Activated CD4-positive, alpha-beta T cell treated with anti-CD3 and anti-CD28 coated beads for 1 hour (primary cell): ENCODE measurements at places on chromosomes 3 and 15.
A peak's percentile ranks its signal among the peaks of the same experiment; 100 is the strongest.

- no peak for DNase-seq
Measured at GRCh38 chr15:74780523-74781430, 1.1 kb upstream of the CSK start.

- DNase-seq, result no peak
Measured at GRCh38 chr3:16801698-16802097, 83.1 kb upstream of the PLCL2 start.

DNA sequence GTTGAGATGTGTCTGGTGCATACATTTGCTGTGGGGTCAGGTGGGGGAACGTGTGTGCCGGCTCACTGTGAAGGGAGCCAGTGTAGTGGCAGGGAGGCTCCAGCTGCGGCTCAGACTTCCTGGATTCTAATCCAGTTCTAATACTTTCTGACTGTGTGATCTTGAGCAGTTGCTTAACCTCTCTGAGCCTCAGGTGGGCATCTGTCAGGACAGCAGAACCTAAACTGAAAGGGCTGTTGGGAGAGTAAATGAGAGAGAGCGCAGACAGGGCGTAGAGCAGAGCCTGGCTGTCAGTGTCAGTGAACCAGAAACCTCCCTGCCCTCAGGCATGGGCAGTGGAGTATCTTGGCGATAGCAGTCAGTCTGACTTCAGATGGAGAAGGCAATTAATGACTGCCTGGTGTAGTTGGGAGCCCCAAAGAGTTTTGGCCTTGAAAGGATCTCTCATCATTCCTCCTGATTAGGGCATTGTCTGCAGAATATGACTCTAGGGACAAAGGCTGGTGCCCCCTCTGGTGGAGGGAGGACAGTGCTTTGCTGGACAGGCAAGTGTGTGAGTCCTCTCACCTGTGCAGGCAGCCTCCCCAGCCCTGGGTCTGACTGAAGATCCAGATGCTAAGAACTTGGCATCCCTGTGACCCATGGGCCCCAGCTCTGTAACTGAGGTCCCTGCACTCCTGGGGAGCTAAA, 9.6 kb downstream of the KBTBD13 start:
- DNase-seq, result no peak

DNA sequence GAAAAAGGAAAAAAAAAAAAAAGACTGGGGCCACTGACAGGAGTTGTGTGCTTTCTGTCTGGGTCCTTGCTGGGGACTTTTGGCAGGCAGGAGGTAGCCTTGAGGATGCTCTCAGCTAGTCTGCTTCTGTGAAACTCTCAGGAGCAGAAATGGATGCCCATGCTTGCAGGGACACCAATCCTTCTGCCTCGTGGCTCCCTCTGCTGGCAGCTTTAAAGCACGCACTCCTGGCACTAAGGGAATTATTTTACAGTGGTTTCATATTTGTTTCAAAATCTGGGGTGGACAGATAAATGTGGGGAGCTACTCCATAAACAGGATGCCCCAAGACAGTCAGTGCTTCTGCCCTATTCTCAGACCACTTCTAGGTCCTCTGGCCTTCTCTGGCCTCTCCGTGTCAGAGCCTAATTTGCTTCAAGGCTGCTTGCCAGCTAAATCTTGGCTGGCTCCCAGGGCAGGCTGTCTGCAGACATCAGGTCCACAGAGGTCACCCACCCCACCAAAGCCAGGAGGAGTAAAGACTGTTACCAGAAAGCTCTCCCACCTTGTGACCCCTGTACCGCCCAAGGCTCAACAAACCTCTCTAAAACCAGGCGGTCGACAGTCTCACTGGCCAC, 17.1 kb downstream of the TRAIP start:
- peak; percentile 70 for DNase-seq

DNA sequence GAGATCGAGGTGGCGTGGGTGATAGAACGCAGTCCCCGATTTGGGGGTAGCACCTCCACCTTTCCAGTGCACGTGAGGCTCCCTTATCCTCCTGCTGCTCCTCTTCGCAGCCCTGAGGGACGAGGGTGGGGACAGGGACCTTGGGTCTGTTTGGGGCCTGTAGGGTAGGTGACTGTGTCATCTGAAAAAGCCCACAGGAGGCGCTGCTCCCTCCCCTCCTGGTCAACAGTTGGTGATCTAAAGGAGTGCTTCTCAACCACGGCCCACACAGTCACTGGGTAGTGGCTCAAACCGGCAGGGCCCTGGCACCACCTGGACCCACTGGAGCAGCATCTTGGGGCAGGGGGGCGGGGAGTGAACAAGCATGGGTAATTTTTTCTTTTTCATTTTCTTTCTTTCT, 7.1 kb downstream of the LRRK1 start:
- DNase-seq, result no peak

GRCh38 chr15:67158367-67158766, 93.0 kb downstream of the SMAD3 start:
- no peak for DNase-seq

GRCh38 chr3:149134575-149134974, 5.1 kb downstream of the HPS3 start:
- no peak for DNase-seq

- DNase-seq, result no peak
Measured at GRCh38 chr3:171748064-171748924, 62.0 kb downstream of the PLD1 start.

DNA sequence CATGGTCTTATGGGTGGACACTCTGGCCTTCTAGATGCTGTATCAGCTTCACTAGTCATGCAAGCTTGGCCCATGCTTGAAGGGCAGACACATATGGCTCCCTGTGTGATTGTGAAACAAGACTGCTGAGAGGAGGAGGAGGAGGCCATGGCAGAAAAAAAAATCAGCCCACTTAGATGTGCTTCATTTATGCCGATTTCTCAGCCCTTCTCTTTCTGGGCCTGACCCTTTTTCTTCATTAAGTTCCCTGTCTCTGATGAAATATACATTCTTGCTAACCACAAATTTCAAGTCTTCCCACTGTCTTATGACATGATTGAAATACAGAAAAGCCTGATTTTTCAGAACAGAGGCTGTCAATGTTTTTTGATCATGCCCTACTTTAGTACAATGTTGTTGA, 213.0 kb upstream of the FEZF2 start:
- no peak for DNase-seq

GRCh38 chr15:45612790-45613415, 21.9 kb upstream of the SQOR start:
- DNase-seq, result no peak

DNA sequence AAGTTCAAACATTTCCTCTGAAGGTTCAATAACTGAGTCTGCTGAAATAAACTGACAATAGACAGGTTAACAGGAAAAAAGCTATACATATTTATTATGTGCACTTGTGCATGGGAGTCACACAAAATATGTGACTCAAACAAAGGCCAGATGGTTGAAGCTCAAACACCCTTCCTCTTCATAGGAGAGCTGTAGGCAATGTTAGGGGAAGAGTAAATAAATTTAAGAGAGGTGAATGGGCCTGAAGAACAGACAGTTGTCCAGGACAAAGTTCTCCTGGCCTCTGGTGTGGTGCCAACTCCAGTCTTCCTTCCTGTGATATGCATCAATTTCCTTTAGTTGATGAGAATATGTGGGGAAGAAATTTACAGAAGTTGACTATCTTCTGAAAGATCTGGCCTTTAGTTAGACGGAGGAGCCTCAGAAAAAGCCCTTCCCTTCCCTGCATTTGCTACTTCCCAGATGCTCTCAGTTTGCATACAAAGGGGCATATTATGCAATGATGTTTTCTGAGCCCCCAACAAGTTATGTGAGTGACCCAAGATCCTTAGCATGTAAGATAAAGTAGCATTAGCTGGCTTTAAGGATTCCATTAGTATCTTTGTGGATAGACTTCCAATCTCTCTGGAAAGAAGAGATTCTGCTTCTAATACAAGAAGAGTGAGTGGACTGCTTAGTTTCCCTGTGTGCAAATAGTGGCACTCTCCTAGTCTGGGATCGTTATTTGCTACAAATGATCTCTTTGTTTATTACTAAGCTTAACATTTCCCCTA, 96.4 kb upstream of the IGSF10 start:
- no peak for DNase-seq
